ENCODE measurements at places on chromosomes 13 and 19. TPM values are rescaled to one million over a fixed set of nuclear protein-coding genes. Genes with fewer than 3 reads are reported as not detected.

GRCh38 chr19:11478167-11479089 is 2.4 kb downstream of the ELAVL3 start:
- DNase-seq: no peak

- DNase-seq: no peak
Observed at GRCh38 chr13:84417416-84417815, 535.1 kb upstream of the SLITRK1 start.

DNA sequence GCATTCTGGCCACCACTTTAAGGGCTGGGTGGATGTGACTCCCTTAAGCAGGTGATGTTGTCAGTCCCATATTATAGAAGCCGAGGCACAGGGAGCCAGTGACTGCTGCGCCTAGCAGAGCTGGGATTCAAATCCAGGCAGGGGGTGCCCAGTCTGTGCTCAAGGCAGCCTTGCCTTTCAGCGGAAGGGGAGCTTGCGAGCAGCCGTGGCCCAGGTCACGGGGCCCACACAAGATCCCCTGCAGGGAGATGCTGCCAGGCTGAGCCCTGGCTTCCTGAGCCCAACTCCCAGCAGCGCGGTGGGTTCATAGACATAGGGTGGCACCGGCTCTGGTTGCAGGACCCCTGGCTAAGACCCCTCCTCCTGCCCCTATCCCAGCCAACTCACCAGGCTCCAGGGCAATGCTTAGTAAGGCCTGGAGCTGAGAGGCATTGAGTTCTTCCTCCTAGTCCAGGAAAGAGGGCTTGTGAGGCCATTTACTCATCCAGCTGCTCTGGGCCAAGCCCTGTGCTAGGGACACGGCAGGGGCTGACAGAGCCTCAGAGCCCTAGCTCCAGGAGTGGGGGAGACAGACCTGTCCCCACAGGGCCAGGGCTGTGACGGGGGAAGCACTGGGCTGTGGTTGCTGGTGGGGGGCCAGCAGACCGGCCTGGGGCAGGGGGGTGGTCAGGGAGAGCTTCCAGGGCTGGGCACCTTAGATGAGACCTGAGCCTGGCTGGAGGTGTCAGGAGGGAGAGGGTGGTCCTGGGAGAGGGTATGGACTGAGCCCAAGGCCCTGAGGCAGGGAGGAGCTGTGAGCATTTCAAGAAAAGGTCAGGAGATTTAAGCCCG is 9.6 kb downstream of the CAPN12 start:
- DNase-seq: no peak

GRCh38 chr19:49469828-49470614 is 4.0 kb upstream of the FLT3LG start:
- no peak for DNase-seq

- DNase-seq: peak; percentile 70
Observed at GRCh38 chr19:19061506-19061905, 2.3 kb upstream of the SLC25A42 start.

The ZNF470 gene
- 2.1 TPM for total RNA-seq
